ENCODE measurements at places on chromosomes 5 and 9. TPM values are rescaled to one million over a fixed set of nuclear protein-coding genes. Genes with fewer than 3 reads are reported as not detected.
A peak's percentile ranks its signal among the peaks of the same experiment; 100 is the strongest.

The SHOC1 gene
- 1.5 TPM for polyA plus RNA-seq

The TMEM174 gene
- 20.1 TPM for polyA plus RNA-seq

The TGFBI gene
- polyA plus RNA-seq, result 204 TPM

The PCDHB3 gene
- 2.3 TPM for polyA plus RNA-seq

The STPG3 gene
- 1.5 TPM for polyA plus RNA-seq

The CD74 gene
- polyA plus RNA-seq, result 230 TPM

The MELK gene
- polyA plus RNA-seq, result 32.7 TPM

The HAVCR1 gene
- 4.6 TPM for polyA plus RNA-seq

The ZNF454 gene
- 9.9 TPM for polyA plus RNA-seq

The GADD45G gene
- 1.7 TPM for polyA plus RNA-seq

DNA sequence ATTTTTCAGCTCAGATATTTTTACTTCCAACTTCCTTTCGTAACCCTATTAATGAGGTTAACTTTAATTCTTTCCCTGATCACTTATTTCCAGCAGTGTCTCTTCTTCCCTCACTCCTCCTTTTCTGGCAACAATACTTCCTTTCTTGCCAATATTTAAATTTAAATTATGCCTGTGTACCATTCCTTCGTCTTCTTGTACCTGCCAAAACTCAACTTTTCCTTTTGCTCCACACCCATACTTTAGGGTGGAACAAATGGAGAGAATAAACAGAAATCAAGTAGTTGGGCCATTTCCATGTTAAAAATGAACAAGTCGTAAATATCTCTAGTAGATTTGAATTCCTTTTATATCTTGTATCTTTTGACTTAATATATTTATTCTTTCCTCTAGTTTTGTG, 66.0 kb downstream of the FER start:
- no peak for DNase-seq

- no peak for DNase-seq
Measured at GRCh38 chr9:87428659-87429058, 69.0 kb upstream of the DAPK1 start.

DNA sequence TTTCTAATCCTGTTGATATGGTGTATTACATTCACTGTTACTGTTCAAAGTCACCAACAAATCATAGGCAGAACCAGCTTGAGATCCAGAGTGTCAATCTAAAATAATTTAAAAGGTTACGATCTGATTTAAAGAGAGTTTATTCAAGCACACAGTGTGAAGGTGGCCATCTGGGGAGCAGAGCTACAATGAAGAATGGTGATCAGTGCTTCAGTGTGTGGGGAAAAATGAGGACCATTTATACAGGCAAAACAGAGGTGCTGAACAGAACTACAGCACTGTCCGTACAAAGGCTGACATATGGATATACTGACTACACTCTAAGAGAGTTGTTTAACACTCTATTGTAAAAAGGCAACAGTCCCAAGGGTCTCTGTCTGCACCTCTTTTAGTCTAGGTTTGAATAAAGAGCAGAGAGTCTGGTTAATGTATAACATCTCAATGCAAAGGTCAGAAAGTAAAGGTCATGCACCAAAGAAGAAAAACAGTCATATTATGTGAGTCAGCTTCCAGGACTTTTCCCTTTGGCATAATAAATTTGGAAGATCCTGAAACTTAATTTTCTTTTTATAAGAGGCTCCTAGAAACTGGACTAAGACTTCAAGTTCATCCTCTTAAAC, 29.7 kb upstream of the TDRD7 start:
- peak; percentile 18 for DNase-seq

- no peak for DNase-seq
Measured at GRCh38 chr9:100591139-100591538, 13.3 kb downstream of the CAVIN4 start.

DNA sequence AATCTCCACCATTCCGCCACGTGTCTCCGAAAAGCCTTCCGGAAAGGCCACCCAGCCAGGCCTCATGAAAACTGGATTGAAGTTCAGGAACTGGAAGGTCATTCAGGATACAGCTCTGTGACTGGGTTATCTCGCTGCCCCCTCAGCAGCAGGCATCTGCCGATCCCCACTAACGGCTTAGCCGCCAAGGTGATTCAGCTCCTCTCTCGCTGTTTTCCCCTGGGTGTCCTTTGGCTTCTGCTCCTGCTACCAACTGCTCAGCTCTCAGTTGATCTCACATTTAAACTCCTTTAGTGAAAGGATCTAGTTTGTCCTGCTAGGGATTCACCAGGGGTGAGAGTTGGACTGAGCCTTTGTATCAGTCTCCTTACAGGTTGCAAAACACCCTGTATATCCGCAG, 2.2 kb upstream of the GDNF start:
- no peak for DNase-seq

DNA sequence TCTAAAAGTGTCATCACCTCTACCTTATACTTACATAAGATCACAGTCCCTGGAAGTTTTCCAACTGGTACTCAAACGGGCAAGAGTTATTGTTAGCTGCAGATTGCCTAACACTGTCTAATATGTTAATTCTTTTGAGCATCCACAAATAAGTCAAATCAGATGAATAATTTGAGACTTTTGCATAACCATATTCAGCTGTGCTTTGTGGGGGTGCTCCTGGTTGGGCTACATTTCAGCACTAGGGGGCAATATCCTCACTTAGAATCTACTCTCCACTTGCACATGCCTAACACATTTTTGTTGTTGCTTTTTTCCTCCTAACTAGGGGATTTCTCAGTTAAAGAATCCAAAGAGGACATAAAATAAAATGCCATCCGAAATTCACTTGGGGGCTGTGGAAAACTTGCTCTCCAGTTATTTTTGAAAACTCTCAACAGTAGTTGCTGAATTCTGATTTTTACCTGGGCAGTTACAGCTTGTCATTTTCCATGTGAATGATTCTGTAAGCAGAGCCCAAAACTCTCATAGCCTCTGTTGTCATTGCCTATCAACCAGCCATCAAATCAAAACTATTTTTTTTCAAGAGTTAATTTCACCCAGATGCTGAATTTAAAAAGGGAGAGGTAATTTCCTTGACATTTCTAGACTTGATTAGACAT, 71.5 kb downstream of the TRIM36 start:
- peak; percentile 34 for DNase-seq

DNA sequence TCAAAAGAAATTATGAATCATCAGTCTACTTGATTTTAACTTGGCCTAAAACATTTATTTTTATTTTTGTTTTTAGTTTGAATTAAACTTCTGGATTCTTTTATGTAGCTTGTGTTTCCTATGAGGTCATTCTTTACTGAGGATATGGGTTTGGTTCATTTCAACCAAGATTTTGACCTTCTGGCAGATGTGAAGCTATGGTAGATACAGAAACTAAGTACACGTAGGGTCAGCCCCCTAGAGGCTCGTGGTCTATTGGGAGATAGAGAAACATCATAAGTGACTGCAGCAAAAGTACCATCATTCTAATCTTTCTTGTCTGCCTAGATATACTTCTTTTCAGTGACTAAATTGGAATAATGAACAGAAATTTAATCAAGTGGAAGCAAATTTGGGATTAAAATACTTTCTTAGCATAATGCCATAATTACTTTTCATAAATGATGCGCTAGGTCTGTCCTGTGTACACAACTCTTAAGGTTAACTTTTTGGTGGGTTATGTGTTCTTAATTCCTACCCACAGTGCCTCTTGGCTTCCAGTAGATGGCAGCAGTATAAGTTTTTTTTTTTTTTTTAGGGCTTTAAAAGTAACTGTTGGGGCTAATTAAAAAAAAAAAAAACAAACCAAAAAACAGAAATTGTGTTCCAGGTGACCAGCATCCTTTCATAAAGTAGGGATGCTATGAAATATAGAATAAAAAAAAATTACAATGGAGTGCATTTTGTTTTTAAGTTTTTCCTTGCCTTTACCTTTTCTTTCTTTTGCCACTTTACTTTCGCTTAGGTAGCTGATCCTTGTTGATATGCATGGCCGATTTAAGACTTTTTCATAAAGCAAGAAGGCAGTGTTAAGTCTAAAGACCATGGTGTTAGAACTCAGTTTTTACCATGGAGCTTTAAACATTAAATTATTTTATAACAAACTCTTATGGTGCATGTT, 49.9 kb downstream of the LRRTM2 start:
- DNase-seq, result no peak

DNA sequence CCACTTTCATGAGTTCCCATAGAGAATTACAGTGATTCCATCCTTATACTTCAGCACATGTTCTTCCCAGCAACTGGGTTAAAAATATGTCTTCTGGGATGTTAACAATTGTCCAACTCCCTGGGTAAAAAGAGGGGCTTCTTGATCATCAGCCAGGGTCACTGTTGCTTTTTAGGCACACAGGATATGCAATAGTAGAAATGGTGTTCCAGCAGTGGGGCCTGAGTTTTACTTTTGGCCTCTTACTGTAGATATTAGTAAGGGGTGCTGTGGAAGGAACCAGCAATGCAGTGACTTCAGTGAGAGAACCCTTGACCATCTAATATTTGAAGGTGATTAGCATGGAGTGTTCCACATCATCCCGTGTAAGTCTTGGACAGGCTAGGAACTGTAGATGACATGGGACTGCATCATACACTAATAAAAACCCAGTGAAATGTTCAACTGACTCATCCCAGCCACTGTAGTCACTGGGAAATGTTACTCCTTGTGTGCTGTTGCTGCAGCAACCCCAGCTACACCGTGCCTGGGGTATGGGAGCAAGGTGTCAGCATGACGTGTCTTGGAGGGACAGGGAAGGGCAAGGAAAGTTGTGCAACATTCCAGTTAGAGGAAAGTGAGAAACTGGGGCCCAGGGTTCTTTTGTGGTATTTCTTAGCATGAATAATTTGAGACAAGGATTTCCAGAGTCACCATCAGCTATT, 610.9 kb downstream of the RAB3C start:
- no peak for DNase-seq

GRCh38 chr5:10612251-10612650, 48.4 kb downstream of the ANKRD33B start:
- DNase-seq, result no peak

- no peak for DNase-seq
Measured at GRCh38 chr9:97602430-97602829, 30.7 kb downstream of the TSTD2 start.

DNA sequence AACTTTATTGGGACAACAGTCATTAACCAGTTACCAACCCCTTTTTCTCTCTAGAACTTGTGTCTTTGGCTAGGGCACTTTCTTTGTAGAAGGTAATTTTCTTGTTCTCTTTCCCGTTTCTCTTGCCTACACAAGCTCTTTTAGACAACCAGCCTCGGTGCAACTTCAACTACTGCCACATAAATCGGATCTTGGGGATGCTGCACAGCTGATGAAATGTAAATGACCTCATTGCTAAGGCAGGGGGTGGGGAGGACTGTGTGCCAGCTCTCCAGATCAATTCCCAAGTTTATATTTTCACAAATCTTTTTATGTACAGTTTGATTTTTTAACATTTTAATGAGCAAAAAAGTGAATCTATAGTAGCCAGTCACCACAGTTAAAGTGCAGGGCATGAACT, 157.6 kb downstream of the DENND1A start:
- DNase-seq, result no peak

DNA sequence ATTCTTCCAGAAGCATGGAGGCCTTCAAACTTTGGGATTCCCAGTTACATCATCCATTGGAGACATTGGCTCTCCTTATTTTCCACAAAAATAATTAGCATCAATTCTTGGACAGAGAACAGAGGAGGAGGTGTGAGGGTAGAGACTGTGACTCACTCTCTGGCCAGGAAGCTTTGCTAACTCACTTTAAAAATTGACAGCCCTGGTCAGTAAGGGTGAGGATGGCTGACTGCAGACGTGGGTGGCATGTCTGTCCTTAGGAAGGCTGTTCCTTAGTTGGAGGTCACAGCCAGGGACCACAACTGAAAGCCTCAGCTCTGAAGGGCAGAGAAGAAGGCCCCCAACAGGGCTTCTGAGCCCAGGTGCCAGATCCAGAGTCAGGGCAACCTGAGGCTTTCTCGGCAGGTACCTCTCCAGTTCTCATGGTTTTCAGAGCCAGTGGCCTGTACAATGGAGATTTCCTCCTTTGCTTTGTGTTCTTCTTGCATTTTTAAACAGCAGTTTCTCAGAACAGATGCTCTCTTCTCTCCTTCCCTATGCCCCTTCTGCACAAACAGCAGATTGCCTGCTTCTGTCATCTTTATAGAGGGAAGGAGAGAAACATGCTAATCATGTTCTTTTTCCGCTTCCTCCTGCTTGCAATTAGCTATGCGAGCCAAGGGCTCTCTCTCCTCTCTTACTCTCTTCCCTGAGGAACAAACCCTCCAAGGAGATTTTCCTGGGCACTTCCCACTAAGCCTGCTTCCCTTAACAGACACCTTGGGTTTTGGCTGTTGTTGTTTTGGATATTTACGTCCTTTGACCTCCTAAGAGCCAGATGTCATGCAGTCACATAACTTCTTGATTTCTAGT, 92.5 kb upstream of the ZNF366 start:
- no peak for DNase-seq

DNA sequence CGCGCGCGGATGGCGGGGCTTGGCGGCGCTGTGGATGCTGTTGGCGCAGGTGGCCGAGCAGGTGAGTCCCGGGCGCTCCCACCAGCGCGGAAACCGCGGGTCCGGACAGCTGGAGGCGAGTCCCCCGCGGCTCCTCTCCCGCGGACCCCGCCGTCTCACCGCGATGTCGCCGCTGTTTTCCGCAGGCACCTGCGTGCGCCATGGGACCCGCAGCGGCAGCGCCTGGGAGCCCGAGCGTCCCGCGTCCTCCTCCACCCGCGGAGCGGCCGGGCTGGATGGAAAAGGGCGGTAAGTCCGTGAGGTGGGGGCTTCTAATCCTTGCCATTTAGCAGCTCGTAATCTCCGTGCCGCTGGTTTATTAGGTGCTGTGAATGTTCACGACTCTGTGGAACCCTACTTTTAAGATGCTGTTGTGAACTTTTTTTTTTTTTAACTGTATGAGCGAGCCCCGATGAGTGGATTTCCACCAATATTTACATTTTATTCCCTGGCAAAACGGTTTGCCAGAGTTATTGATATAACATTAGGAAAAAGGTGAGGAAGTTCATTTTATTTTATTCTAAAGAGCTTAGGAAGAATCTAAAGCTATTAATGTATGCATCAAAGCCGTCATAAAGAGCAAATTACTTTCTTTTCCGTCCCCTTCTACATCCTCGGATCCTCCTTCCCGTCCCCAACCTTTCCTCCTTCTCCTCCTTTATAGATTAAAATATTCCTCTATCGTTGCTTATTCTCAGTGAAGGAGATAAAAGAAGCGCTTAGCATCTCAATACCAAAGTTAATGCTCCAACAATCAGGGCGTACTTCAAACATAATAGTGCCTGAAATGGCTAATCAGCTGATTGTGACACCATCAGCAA, 579 bp downstream of the ADAMTS16 start:
- DNase-seq, result no peak

- DNase-seq, result no peak
Measured at GRCh38 chr5:20678386-20678785, 690.4 kb upstream of the CDH18 start.

DNA sequence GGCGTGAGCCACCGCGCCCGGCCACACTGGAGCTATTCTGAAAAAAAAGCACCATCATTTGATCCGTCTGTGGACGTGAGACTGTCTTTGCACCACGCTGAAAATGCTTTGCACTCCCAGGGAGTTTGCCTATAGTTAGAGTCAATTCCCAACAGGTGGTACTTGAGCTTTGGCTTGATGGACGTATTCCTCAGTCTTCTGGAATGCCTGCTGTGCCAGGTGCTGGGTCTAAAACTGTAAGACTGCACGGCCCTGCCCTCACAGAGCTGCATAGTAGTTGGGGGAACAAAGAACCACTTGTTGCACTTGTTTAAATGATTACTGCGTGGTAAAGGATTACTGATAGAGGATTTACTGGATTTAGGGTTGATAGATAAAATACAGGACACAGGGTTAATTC, 3.4 kb upstream of the CCNO start:
- no peak for DNase-seq
